NCI-H1436 treated with DMSO at 0.1 percent for 48 hours (cell line): ENCODE measurements at places on chromosomes 5 and 9.

GRCh38 chr5:1294835-1295649 is at the start of gene TERT:
Gene TERT, minus strand, starts transcription at chr5:1295068. Its CDS starts 79 bp downstream, at chr5:1294989.
- no peak for DNase-seq

GRCh38 chr5:42507451-42508097 is 84.3 kb downstream of the GHR start:
- DNase-seq: no peak

DNA sequence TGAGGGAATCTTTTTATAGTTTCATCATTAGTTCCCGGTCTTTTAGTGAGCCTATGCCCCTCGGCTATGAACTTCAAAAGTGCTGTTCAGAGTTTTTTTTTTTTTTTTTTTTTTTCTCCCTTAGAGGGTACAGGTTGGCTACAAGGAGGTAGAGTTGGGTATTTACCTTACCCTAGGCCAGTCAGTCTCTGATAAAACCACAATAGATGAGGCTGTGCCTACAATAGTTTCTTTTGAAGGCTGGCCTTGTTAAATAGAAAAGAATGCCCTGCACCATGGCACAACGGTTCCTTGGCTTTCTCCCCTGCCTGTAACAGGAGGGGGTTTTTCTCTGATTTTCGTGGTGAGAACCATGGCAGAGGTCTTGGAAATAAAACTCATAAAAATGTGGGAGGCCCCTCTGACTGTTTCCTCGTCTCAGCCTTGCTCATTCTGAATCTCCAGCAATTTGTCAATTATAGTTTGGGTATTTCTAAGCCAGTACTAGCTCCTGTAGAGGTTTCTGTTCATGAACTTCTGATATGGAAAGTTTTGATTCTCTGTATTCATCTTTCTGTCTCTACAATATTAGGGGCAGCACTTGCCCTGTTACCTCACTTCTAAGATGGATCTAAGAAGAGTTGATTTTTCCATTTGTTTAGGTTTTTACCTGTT is 152.0 kb downstream of the MTRR start:
- DNase-seq: no peak

DNA sequence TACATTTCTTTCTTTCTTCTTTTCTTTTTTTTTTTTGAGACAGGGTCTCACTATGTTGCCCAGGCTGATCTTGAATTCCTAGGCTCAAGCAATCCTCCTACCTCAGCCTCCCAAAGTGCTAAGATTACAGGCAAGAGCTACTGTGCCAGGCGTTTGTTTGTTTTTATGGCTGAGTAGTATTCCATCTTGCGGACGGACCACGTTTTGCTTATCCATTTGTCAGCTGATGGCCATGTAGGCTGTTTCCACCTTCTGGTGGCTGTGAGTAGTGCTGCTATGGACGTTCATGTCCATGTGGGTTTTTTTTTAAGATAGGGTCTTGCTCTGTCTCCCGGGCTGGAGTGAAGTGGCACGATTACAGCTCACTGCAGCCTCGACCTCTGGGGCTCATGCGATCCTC is 2.5 kb downstream of the DOK3 start:
- DNase-seq: no peak

GRCh38 chr9:13318027-13318426 is 38.5 kb upstream of the MPDZ start:
- DNase-seq: no peak
